ENCODE measurements at places on chromosomes 3 and 15.

- DNase-seq: no peak
These were observed 251.1 kb upstream of the CMC1 start for GRCh38 chr3:27990324-27990723.

DNA sequence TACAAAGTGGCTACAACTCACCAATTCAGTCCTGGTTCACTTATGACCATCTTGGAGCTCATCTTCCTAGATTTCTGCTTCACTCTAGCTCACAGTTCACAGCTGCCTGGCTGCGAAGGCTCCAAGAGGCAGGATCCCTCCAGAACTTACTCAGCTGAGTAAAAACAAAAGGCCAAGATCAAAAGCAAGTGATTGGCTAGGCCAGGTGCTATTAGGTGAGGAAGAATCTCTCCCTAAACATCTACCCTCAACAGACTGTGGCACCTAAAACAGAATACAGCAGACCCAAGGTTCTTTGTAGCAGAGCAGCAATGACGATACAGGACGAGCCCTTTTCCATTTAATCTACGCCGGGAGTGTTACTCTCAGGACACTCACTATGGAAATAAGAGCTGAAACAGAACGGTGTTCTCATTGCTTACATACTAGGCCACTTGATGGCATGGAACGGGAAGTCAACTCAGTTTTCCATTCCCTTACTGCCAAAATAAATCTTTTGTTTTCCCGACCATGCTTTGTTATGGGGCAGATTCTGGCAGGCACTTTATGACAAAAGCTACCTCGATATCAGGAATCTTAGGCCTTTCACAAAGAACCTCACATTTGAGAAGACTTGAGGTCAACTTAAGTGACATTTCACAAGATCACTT is 901 bp downstream of the ICE2 start:
- DNase-seq: no peak

DNA sequence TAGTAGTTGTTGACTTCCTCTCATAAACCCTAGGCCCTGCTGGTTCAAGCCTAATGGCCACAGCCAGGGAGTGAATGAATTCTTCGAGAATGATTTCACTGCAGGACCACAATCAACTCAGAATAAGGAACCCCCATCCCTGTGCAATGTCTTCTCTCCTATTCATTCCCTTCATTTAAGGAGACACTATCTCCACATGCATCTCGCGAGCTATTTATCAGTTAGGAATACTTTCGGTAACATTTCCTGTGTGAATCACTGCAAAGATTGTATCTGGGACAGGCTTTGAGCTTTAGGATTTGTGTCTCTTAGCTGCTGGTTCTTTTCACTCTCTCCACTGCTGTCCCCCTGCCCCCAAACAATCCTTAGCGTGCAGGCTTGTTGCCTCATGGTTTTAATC is 94.4 kb downstream of the MYLK start:
- DNase-seq: no peak

DNA sequence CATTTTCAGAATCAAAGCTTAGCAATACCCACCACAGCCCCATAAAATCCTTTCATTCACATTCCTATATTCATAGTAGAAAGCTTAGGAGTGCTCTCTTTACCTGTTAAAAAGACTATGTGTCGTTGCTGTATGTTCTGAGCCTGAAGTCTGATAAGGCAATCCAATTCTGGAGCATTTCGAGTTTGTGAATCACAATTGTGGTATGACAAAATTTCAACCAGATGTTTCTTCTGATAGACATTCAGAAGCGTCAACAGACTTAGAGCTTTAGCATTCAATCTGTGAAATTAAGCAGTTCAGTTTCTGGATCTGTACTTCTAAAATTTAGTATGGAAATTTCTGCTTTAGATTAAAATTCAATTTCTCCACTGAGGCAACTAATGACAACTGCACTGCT is 58.3 kb downstream of the TASOR start:
- no peak for DNase-seq

GRCh38 chr15:65300924-65301441 is 3.5 kb upstream of the RNU5B-1 start:
- DNase-seq: no peak

GRCh38 chr3:197599089-197599765 is 43.5 kb upstream of the BDH1 start:
- peak; percentile 70 for DNase-seq

DNA sequence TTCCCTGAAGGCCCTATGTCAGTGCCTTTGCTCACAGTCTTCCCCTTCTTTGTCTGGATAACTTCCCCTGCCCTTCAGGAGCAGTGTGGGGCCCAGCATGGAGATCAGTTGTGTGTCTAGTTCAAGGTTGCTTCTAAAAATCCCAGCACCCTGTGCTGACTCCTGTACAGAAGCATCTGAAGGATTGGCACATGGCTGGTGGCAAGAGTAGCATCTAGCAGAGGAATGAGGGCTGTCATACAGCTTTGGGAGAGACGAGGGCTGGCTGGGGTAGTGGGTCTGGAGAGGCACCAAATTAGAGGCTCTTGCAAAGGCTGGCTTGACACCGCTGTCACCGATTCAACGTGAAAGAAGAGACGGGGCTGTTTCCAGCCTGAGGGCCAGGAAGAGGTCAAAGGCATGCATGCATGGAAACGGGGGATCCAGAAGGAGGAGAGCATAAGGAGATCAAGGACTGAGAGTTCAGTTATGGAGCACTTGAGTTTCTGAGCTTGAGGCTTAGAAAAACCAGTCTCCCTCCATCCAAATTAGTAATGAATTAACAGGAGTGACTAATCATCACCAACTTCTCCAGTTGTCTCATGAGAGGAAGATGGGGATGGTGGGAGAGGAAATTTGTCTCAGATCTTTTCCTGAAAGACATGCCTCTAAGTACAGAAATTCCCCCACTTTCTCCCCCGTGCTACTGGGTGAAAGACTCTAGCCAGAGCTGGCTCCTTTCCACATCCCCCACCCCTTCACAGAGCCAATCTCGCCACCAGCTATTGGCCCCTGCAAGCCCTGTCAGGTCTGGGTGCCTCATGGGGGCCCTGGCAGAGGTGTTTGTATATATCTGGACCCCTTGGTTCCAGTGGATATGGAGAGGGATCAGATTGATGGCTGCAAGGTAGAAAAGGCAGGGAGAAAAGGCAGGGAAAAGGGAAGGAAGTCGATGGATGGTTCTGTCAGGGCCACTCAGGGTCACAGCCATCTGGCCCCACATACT is 45.9 kb downstream of the SLCO2A1 start:
- DNase-seq: no peak

DNA sequence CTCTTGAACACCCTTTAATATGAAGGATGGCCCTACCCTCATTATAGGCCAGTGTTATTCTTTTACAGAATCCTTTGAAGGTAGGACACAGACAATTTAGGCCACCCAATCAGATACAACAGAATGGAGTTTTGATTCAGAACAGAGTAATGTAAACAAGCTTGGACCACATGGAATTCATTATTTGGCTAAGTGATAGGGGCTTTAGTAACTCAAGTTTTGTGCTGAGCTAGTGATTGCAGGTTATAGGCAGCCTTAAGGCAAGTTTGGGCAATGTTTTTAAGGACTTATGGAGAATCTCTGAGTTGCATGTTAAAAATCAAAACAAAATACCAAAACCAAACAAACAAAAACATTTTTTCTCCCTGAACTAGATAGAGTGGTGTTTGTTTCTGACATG is 312.1 kb upstream of the ROBO1 start:
- no peak for DNase-seq

- DNase-seq: no peak
These were observed 26.0 kb downstream of the TM4SF18 start for GRCh38 chr3:149307435-149307783.

DNA sequence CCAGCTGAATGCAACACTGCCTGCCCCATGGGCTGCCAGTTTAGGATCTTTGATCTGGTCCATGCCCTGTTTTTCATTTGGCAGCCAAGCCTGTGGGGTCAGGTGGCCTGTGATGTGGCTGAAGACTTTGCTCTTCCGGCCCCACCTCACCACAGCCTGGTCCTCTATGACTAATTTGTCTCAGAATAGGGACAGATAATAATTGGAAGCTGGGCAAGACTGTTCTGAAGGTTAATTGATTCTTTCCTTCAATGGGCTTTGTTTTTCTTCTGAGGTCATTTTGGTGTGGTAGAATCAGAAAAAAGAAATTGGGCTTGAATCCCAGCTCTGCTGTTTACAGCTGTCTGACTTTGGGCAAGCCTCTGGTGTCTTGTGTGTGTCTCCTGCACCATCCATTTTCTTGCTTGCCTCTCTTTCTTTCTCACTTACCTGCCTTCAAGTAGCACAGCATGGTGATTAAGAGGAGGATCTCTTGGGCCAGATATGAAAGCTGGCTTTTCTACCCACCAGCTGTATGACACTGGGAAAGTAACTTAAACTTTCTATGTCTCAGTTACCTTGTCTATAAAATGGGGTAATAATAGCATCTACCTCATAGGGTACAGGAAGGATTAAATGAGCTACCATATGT is 24.2 kb downstream of the ABHD2 start:
- DNase-seq: no peak

DNA sequence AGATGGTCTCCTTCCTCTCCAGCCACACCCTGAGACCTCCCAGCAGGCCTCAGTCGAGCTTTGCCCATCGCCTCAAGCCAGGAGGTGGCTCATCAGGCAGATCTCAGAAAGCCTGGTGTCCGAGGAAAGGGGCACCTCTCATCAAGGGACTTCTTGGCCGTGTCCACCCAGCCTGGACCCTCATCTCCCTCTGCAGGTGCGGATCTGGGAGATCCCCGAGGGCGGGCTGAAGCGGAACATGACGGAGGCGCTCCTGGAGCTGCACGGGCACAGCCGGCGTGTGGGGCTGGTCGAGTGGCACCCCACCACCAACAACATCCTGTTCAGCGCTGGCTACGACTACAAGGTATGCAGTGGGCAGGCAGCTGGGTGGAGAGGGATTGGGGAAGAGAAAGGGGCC is 110.2 kb downstream of the ANP32A start:
- DNase-seq: no peak

- DNase-seq: no peak
These were observed 44.0 kb upstream of the LRIG1 start for GRCh38 chr3:66544619-66545429.

- no peak for DNase-seq
These were observed 21.2 kb downstream of the XYLB start for GRCh38 chr3:38367779-38368178.

DNA sequence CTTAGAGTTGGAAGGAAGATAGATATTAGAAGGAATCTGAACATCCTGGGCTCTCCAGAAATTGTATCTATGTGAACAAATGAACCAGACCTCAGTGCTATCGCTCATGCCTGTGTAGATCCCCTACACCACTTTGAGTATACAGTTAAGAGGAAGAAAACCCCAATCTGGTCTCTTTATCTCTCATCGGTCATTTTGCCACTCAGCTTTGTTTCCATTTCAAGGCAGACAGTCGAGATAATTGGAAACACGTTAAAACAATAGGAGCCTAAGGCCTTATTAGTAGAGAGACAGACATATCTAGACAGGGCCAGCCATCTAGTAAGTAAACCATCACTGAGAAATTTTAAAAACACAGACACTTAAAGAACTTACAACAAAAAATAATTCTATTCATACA is 101.6 kb downstream of the MYLK start:
- DNase-seq: no peak

- no peak for DNase-seq
These were observed 3.6 kb upstream of the CHRM5 start for GRCh38 chr15:33964665-33965040.

DNA sequence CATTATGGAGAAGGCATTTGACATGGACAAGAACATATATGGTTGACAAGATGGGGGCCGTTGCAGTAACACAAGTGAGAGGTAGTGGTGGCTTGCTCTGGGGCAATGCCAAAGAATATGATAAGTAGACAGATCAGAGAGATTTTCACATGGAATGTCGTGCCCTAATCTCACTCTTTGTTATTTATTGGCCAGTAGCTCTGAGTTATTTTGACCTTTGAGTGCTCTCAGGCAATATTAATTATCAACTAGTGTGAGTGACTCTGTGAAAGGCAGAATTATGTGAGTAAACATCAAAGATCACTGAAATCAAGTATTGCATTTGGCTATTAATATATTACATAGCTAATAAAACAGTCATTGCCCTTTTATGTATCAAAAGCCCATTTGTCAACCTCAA is 164.9 kb upstream of the ADAMTS9 start:
- DNase-seq: no peak

DNA sequence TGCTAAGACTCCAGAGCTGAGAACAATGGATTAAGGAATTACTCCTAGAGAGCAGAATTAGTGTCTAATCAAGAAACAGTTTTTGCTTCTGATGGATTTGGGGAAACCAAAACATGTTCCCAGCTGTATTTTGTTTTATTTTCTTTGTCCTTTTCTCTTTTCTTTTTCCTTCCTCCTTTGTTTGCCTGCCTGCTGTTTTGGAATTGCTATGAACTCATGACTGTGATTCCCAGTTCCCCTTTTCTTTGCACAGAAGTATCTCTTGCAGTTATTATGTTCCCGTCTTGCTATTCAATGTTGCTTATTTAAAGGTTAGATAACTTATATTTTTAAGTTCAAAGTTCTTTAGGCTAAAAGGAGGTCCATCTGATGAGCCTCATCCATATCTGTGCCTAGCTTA is 77.0 kb upstream of the GBE1 start:
- no peak for DNase-seq

DNA sequence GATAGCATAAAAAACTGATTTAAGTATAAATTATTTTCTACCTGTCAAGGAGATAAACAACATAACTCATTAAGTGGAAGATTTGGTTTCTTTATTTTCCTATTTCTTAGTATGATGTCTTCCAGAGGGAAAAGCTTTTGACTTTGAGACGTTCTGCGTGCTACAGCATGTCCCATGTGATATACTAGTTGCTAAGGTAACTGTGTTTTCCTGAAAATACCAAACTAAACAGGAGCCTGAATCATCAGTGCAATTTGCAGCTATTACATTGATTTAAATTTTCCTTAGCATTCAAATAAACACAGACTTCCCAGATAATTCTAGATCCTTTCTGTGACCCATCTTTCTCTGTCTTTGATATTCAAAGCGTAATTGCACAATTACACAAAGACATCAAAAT is 117.7 kb upstream of the P2RY1 start:
- DNase-seq: no peak

DNA sequence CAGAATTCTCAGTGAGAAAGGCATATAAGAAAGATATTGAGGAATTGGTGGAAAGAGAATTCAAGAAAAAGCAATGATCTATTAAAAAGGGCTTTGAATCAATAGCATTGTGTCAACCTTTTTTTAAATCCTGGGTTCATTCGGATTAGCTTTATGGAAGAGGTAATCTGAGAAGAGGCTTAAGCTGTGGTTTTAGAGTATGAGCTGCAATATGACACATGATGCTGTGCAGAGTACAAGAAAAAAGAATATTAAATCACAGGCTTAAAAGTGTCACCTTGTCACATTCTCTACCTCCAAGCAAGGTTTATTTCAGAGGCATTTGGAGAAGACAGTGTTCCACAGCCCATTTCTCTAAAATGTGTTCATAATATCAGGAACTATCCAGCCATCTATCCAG is 128.9 kb downstream of the RTP4 start:
- DNase-seq: no peak

DNA sequence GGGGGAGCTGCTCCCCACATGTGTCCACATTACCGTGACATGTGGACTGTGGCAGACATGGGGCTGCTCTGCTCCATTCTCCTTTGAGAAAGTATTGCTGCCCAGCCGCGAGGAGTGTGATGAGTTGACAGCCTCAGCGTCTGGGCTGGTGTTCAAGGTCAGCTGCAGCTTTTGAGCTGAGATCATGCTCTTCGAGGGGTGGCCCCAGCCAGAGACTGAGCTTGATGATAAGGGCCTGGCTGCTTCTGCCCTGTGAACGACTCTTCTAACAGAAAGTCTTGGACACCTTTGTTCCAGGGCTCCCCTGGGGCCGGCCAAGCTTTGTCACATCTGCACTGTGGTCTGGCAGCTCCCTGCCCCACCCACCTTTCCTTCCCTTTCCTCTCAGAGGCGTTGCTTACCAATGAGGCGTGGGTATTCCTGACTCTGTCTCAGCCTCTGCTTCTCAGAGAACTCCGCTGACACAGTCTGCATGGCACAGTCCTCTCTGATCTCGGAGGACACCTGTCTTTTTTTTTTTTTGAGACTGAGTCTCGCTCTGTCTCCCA is 86.6 kb downstream of the CHRD start:
- DNase-seq: no peak
